ENCODE measurements at places on chromosomes 12 and 14.

DNA sequence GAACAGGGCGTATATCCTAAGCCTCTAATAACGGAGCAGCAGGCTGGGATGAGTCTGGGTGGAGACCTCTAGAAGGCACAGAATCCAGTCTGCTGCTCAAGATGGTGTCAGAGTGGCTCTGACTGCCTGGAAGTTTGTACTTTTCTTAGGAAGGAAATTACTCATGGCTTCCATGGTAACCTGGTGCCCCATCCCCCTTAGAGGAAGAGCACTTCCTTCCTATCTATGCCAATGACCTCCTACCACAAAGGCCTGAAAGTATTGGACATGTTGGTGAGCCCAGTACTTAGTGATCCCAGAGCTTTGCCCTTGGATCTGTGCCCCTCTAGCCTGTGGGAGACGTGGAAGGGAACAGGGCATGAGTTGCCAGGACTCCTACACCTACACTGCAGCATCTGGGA, 1.5 kb downstream of the BATF start:
- no peak for DNase-seq

- no peak for DNase-seq
These were observed 2.0 kb upstream of the CHURC1 start for GRCh38 chr14:64912261-64912660.

DNA sequence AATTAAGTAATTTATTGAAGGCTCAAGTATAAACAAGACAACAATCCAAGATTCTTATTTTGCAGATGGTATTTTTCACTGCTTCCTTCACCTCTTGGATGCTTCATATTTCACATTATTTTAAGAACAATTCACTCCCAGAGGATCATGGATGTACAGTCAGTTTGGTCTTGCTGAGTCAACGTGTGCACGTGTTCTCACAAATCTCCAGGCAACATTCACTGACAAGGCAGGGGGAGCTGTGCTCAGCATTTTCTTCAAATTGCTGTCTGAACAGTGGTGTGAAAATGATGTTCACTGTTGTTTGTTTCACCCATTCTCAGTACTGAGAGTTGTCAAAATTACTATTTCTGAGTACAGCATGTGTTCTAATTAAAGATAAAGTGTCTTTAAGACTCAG, 118.3 kb upstream of the SLC38A4 start:
- no peak for DNase-seq

GRCh38 chr12:22684140-22685118, 59.5 kb downstream of the ETNK1 start:
- no peak for DNase-seq

DNA sequence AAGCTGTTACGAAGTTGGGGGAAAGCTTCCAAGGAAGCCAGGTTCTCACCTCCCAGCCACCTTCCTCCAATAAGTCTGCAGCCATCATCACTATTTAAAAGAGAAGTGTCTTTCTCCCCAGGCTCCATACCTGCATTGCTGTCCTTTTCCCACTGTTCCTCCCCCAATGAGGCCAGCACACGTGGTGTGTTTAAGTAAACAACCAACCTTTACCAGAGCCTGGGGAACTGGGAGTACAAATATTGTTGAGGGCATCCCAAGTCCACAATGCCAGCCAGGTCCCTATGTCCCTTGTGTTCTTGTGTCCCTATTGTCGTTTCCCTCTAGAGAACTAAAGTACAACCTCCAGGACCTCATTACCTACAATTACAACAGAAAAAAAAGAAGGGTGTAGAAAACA, 49.2 kb upstream of the PNMA1 start:
- DNase-seq, result no peak

- DNase-seq, result no peak
These were observed 101.1 kb downstream of the BMP4 start for GRCh38 chr14:53855574-53855973.

GRCh38 chr12:28409892-28410291, 219.6 kb downstream of the CCDC91 start:
- DNase-seq, result no peak

DNA sequence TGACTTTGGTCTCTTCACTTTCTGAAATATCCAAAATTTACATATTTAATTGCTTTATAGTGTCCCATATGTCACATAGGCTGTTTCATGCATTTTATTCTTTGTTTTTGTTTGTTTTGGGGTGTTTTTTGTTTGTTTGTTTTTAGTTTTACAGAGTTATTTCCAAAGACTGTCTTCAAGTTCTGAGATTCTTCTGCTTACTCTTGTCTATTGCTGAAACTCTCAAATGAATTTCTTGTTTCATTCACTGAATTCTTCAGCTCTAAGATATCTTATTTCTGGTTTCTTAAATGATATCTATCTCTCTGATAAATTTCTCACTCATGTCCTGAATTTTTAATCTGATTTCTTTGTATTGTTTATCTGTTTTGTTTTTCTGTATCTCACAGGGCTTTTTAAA, 412.0 kb upstream of the ATP2B1 start:
- DNase-seq, result no peak

DNA sequence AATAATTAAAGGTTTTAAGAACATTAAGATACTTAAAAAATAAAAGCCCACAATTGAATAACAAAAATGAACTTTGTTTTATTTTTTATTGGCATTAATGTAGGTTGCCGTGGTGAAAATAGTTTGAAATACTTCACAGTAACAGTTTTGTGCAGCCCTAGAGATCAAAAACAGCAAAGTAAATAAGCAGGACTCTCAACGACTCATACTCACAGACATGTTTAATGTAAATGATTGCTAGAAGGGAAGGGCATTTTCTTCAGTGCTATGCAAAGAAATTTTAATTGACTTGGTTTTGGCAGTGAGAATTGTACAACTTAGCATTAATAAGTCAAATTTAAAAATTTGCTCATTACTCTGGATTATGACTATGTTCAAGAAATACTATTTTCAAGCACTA, 16.0 kb downstream of the TRMT5 start:
- DNase-seq, result no peak

DNA sequence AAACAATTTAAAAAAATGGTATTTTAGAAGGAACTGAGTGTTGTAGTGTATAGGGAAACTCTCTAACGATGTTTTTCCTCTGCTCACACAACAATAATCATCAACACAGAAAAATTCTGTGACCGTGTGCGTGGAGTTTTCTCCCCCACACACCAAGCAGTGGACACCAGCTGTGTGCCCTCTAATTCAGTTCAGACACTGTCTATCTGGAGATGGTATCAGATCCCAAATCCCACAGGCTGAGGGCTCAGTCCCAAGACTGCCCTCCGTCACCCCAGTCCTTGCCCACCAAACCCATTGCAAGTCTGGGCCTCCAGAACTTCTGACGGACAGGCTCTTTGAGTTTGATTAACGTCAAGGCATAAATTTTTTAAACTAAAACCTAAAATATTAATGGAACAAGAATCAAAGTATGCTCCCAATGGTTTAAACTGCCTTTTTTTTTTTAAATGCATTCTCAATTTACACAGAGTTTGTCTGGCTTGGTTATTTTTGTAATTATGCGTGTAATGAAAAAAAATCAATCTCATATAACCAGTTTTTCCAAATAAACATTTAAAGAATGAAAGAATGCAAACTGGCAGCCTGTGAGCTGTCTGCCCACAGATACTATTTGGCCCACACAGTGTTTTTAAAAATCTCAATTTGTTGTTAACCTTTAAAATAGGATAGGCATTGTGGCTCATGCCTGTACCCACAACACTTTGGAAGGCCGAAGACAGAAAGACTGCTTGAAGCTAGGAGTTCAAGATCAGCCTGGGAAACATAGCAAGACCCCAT, 19.2 kb downstream of the BLTP3B start:
- DNase-seq, result no peak

GRCh38 chr14:99568567-99569560, 35.1 kb downstream of the CCDC85C start:
- no peak for DNase-seq

- no peak for DNase-seq
These were observed 47.8 kb downstream of the ADGRD1 start for GRCh38 chr12:131001493-131001892.
